GM19239 (cell line): ENCODE measurements at places on chromosomes 12 and 14.

DNA sequence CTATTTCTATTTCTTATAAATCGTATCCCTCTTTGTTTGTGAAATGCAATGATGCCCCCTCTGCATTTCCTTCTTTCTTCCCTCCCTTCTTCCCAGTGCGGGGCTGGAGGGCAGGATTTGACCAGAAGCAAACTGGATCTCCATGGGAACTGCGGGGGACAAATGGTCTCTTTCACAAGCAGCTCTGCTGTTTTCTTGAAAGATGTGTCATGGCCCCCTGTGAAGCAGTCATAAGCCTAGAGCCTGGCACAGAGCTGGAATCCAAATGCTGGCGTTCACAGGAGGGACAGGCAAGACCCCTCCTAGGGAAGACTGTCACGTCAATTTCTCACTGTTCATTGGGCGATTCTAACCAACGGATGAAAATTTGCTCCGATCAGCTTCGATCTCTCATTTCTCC lies 203.5 kb upstream of the NOS1 start:
- no peak for DNase-seq

GRCh38 chr12:58503731-58504130 lies 416.6 kb downstream of the LRIG3 start:
- no peak for DNase-seq

GRCh38 chr14:32307881-32308582 lies 21.1 kb upstream of the AKAP6 start:
- no peak for DNase-seq

GRCh38 chr12:123232472-123232806 lies 502 bp downstream of the MPHOSPH9 start:
- DNase-seq: no peak

- no peak for DNase-seq
Measured at GRCh38 chr12:131509701-131510100, 201.2 kb upstream of the SFSWAP start.

DNA sequence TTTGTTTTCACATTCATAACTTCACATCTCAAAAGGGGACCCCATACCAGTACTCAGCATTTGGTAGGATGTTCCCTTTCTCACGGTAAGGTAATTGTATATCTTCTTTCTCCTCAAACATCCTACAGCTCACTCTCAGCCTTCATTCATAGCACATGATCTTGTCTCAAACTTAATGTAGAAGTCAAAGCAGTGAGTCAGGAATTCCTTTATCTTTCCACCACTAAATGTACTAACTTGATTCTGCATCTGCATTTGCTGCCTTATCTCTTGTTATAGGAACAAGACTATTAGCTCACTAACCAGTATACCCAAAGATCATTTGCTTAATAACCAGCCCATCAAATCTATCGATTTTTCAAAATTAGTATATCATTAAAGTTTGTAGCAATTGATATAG lies 22.9 kb downstream of the CPSF2 start:
- no peak for DNase-seq

DNA sequence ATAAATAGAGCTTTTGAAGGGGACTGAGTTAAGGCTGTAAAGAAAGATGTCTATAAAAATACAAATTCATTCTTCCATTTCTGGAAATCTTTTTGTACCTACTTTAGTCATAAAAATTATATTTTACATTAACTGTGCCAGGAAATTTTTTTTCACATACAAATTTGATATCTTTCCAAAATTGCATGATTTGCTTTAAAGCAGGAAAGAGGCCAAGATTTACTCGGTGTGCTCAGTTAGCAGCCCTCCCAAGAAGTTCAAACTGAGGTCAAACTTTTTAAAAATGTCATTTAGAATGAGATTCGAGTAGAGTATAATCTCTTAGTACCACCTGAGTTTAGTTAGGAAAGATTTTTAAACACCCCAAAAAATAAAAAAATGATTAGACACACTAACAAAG lies 173.2 kb upstream of the GRIP1 start:
- DNase-seq: no peak

- no peak for DNase-seq
Measured at GRCh38 chr14:61615743-61616523, 79.4 kb upstream of the HIF1A start.

DNA sequence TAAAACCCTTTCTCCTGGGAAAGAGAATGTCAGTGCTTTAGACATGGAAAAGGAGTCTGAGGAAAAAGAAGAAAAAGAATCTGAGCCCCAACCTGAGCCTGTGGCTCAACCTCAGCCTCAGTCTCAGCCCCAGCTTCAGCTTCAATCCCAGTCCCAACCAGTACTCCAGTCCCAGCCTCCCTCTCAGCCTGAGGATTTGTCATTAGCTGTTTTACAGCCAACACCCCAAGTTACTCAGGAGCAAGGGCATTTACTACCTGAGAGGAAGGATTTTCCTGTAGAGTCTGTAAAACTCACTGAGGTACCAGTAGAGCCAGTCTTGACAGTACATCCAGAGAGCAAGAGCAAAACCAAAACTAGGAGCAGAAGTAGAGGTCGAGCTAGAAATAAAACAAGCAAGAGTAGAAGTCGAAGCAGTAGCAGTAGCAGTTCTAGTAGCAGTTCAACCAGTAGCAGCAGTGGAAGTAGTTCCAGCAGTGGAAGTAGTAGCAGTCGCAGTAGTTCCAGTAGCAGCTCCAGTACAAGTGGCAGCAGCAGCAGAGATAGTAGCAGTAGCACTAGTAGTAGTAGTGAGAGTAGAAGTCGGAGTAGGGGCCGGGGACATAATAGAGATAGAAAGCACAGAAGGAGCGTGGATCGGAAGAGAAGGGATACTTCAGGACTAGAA lies 6.1 kb downstream of the PNN start:
- no peak for DNase-seq

- DNase-seq: no peak
Measured at GRCh38 chr12:97461553-97461952, 1.1 kb upstream of the RMST start.

DNA sequence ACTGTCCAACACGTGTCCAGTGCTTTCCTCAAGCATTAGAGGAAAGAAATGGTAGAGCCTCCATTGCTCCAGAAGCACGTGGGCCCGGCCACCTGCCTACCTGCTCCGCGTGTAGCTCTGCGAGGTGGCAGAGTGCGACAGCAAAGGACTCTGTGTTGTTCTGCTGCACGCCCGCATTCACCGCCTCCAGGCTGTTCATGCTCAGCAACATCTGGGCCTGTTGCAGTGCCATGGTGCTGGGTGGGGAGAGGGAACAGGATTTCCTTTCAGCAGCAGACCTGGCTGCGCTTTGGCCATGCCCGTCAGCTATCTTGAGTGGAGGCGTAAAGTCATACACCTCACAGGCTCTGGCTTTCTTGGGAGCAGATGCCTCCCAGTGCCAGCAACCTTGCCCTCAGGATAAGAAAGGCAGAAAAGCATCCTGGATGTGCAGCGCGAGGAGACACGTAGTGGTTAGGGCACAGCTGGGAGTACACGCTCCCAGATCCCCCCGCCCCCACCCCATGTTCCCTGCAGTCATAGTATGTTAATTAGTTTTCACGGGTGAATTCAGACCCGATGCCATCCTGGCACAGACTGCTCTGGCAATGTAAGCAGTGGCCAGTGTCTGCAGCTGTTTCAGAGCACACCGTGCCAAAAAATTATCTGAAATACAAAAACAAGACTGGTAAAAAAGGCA lies 25.1 kb downstream of the ANAPC5 start:
- DNase-seq: no peak

GRCh38 chr14:104979758-104980610 lies 1.8 kb upstream of the AHNAK2 start:
- no peak for DNase-seq

DNA sequence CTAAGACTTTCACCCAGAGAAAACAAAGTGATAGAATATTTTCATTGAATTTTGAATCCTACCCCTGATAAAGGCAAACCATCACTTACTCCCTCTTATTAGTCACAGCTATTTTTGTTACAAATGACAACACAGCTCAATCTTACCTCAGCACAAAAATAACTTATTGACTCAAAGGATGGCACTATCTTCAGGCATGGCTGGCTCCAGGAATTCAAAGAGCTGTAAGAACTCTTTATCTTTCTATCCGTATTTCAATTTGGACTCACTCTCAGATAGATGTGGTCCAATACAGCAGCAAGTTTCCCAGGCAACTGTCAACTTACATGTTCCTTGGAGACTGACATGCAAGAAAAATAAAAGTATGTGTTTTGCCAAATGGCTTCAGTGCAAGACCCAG lies 709.4 kb upstream of the MDGA2 start:
- no peak for DNase-seq

DNA sequence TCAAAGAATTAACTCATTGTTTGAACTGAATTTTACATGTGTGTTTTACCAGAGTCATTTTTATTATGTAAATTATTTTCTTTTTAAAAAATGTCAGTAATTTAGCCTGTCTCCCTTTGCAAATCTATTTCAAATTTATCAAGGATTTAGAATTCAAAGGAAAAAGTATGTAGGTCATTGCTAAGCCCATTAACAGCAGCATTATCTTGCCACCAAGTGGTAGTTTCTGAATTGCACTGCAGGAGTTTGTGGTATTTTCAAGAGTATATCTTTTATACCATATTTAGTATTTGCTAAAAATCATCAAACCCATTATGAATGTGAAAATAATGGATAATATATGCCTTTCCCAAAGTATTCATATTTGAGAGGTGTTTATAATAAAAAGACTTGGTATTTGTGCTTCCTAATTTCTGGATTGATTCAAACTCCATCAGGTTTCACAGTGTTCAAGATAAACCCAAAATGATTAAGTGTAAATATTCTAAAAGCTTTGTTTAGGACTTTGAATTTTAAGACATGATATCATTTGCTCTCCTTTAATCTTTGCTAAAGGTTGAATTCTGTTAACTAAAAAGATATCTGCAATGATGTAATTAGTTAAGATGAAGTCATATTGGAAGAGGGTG lies 711.4 kb downstream of the FSCB start:
- DNase-seq: no peak

GRCh38 chr14:104965561-104966231 lies 12.5 kb downstream of the AHNAK2 start:
- DNase-seq: no peak

- no peak for DNase-seq
Measured at GRCh38 chr12:89663577-89664357, 44.9 kb downstream of the ATP2B1 start.

DNA sequence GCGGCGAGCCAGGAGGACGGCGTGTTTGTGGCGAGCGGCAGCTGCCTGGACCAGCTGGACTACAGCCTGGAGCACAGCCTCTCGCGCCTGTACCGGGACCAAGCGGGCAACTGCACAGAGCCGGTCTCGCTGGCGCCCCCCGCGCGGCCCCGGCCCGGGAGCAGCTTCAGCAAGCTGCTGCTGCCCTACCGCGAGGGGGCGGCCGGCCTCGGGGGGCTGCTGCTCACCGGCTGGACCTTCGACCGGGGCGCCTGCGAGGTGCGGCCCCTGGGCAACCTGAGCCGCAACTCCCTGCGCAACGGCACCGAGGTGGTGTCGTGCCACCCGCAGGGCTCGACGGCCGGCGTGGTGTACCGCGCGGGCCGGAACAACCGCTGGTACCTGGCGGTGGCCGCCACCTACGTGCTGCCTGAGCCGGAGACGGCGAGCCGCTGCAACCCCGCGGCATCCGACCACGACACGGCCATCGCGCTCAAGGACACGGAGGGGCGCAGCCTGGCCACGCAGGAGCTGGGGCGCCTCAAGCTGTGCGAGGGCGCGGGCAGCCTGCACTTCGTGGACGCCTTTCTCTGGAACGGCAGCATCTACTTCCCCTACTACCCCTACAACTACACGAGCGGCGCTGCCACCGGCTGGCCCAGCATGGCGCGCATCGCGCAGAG lies 873 bp downstream of the PLXNC1 start:
- peak; percentile 54 for DNase-seq

DNA sequence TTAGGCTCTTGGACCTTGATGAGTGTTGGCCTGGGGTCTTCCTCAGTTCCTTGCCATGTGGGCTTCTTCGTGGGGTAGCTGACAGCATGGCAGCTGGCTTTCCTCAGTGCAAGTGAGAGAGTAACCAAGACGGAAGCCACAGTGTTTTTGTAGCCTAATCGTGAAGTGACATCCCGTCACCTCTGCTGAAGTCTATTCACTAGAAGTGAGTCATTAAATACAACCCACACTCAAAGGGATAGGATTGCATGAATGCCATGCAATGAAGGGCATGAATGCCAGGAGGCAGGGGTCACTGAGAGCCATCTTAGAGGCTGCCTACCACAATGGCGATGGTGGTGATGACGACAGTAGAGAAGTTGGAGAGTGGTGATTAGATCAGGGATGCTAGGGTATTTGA lies 13.5 kb upstream of the ASIC1 start:
- no peak for DNase-seq

DNA sequence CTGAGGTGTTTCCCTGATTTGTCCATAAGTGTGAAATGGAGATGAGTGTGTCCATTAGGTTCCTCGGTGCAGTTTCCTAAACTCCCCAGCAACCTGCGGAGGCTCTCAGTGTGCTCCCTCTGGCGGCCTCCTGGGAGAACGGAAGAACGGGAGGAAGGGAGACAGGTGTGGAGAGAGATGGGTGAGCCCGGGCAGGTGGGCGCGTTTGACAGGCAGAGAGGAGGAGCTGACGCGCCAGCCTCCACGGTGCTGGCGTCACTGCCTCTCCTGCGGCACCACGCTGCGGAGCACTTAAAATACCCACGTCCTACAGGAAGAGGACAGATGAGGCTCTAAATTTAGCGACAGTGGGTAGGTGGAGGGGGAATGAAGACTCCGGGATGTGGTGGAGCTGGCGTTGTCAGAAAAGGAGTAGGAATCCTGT lies 26.8 kb upstream of the PEX5 start:
- DNase-seq: no peak

- no peak for DNase-seq
Measured at GRCh38 chr12:12476857-12477531, 85.7 kb downstream of the DUSP16 start.

DNA sequence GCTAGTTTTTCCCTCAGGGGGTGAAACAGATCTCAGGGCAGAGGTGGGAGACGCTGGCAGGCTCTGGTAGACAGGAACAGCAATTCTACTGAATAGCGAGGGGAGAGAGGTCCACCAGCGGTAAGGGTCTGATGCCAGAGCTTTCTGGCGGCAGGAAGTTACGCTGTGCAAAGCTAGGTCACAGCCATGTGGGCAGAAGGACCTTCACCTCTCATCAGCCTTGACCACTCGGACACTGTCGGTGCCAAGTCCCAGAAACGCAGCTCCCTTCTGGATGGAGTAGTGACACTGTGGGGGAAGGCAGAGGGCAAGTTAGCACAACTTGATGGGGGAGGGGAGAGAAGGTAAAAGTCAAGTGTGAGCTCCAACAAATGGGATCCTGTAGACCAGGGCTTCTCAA lies 10.3 kb upstream of the ZNF740 start:
- no peak for DNase-seq

GRCh38 chr12:109247831-109248654 lies 61.0 kb downstream of the FOXN4 start:
- no peak for DNase-seq

- no peak for DNase-seq
Measured at GRCh38 chr12:99388671-99389195, 258.8 kb upstream of the GARIN6 start.
